ENCODE measurements at places on chromosomes 3 and 15. TPM values are rescaled to one million over a fixed set of nuclear protein-coding genes. Genes with fewer than 3 reads are reported as not detected.

Gene KIF23
- polyA plus RNA-seq: 0.59 TPM

DNA sequence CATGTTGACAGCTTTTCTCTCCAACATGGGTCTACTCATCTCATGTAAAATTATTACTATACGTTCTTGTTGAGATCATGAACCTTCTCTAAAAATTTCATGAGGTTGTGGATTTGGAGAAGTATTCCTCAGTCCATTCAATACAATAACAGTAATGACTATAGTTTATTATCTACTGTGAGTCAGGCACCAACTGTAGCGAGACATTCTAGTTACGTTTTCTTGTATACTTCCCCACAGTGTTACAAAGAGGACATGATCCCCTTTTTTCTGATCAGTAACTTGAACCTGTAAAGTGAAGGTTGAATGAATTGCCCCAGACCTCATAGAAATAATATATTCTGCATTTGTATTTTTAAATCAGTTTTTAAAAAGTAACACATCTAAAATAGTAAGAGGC lies 76.4 kb downstream of the AKAP13 start:
- H3K27me3 ChIP-seq: no peaks in the 10 kb centered on the region
- H3K4me1 ChIP-seq: no peaks in the 10 kb centered on the region
- no peaks in the 10 kb centered on the region for H3K36me3 ChIP-seq
- H3K27ac ChIP-seq: no peak overlapping the region
- no peak for DNase-seq
- no peak overlapping the region for H3K4me3 ChIP-seq

Gene ATP2C1
- 12.2 TPM for polyA plus RNA-seq

Gene FANCD2OS
- polyA plus RNA-seq: not detected

Gene MEGF11
- polyA plus RNA-seq: not detected

Gene ALDH1A3
- polyA plus RNA-seq: not detected

Gene ITGA11
- 0.01 TPM for polyA plus RNA-seq

Measured in CD14-positive monocyte (primary cell).